ENCODE measurements at places on chromosomes 7 and 10. TPM values are rescaled to one million over a fixed set of nuclear protein-coding genes. Genes with fewer than 3 reads are reported as not detected.

The SUN3 gene
- not detected for total RNA-seq

GRCh38 chr10:102115775-102116174 lies 4.4 kb downstream of the LDB1 start:
- DNase-seq, result no peak
- H3K27ac ChIP-seq, result peak overlapping the region; percentile 97
- H3K27me3 ChIP-seq, result no peaks in the 10 kb centered on the region
- H3K4me1 ChIP-seq, result peaks cover 58% of the 10 kb centered on the region
- H3K36me3 ChIP-seq, result peaks cover 4% of the 10 kb centered on the region
- H3K4me3 ChIP-seq, result peak overlapping the region; percentile 77

DNA sequence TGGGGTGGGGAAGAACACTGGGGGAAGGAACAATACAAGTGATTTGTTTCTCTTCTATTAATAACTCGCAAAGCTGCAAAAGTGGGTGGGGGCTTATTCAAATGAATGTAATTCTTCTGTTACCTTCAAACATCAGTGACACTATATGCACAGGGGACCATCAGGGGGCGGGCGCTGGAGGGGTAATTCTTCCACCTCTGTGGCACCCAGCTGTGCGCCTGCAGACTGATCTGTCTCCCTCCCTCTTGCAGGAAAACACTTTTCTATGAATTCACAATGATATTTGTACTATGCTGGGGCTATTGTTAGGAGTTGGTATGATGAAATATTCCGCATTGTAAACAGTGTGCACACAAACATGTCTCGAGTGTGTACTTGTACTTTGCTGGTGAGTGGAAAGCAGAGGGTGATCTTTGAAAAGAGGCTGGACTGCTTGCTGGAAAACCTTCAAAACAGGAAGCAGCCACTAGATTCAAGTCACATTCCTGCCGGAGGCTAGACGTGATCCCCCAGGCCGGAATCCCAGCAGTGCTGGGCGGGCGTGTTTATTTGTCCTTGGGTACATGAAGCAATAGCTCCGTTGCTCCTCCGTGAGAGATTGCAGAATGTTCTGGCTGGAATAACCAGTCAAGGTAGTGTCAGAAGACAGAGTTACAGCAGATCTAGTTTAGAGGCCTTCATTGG lies 15.8 kb upstream of the BNIP3 start:
- no peak overlapping the region for H3K27ac ChIP-seq
- H3K4me3 ChIP-seq, result no peak overlapping the region
- no peaks in the 10 kb centered on the region for H3K4me1 ChIP-seq
- DNase-seq, result no peak

GRCh38 chr10:31980471-31980870 lies 51.8 kb upstream of the ARHGAP12 start:
- no peaks in the 10 kb centered on the region for H3K36me3 ChIP-seq
- DNase-seq, result no peak
- peaks cover 12% of the 10 kb centered on the region for H3K4me1 ChIP-seq
- H3K27me3 ChIP-seq, result no peaks in the 10 kb centered on the region
- no peak overlapping the region for H3K27ac ChIP-seq

DNA sequence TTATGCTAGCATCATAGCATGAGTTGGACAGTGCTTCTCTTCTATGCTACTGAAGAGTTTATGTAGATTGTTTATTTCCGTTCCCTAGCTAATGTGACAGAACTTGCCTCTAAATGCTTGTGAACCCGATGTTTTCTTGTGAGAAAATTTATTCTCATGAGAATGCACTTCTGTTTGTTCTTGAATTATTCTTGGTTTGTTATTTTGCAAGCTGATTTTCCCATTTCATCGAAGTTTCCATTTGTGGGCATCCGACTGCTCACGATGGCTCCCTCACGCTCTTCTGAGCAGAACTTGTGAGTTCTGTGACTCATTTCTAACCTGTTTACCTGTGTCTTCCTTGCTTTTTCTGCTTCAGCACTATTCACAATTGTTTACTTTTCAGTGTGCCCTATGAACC lies 59.9 kb downstream of the WDFY4 start:
- no peak overlapping the region for H3K27ac ChIP-seq
- H3K4me1 ChIP-seq, result no peaks in the 10 kb centered on the region
- no peaks in the 10 kb centered on the region for H3K27me3 ChIP-seq

DNA sequence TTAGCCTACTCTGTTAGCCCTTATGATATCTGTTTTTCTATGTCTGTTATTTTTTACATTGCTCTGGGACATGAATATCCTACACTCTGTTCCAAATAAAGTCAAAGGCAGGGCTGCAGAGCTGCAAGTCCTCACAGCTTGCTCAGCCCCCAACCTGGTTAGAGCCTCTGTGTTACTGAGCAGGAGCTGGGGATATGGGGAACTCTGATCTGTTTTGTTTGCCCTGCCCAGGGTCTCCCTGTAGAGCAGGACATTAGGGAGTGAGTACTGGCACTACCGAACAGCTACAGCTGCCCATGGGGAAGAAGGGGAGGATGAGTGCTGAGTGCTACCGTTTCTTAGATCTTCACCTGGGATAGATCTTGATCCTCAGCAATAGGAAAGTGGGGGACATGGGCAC lies 32.8 kb upstream of the FGL2 start:
- H3K36me3 ChIP-seq, result no peaks in the 10 kb centered on the region
- H3K27me3 ChIP-seq, result no peaks in the 10 kb centered on the region
- H3K4me1 ChIP-seq, result no peaks in the 10 kb centered on the region
- H3K4me3 ChIP-seq, result no peak overlapping the region

Data from naive thymus-derived CD4-positive, alpha-beta T cell (primary cell).